A549 (cell line): ENCODE measurements at places on chromosomes 6 and 20. TPM values are rescaled to one million over a fixed set of nuclear protein-coding genes. Genes with fewer than 3 reads are reported as not detected.
A peak's percentile ranks its signal among the peaks of the same experiment; 100 is the strongest.

NMBR gene
- polyA plus RNA-seq, result not detected in 3 replicates

GGTLC1 gene
- polyA plus RNA-seq, result not detected in 3 replicates

DNA sequence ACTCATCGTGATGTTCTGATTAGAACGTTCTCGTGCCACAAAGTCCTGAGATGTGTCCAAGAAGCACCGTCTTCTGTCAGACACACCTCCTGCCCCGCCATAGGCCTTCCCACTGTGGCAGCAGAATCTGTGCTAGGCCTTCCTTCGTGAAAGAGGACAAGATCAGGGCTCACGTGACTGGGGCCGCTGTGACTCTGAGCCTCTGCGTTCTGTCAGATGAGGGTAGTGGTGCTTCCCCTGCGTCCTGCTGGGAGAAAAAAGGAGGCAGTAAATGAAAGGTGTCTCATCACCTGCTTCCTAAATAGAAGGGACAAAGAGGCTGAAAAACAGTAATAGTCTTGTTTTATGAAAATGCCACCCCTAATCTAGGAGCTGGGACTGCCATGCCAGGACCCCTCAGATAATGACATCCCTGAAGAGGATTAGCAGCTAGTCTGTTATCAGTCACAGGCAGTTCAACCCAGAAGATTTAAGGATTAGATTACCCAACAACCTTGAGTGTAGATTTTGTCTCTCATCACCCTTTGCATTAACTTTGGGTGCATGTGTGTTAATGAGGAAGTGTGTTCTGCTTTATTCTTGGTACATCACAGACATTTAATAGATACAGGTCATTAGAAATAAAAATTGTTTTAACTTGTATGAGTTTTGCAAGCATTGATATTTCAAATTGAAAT is 4.1 kb downstream of the DNAJC5 start:
- no peak for DNase-seq

GRCh38 chr20:62232194-62232593 is 6.1 kb upstream of the OSBPL2 start:
- no peak for DNase-seq

- DNase-seq, result no peak
Measured at GRCh38 chr6:116287689-116288282, 8.1 kb upstream of the TSPYL1 start.

- peak; percentile 65 for DNase-seq
Measured at GRCh38 chr6:138115877-138116660, 8.8 kb upstream of the PERP start.

DNA sequence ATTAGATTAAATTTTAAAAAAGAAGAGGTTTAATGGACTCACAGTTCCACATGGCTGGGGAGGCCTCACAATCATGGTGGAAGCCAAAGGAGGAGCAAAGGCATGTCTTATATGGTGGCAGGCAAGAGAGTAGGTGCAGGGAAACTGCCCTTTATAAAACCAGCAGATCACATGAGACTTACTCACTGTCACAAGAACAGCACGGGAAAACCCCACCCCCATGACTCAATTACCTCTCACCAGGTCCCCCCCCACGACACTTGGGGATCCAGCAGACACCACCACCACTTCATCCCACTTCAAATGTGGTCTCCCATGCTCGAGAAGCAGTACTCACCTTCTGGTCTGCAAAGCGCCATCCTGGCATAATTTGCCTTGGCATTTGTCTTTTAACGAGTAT is 24.6 kb downstream of the MTFR2 start:
- DNase-seq, result peak; percentile 55

DNA sequence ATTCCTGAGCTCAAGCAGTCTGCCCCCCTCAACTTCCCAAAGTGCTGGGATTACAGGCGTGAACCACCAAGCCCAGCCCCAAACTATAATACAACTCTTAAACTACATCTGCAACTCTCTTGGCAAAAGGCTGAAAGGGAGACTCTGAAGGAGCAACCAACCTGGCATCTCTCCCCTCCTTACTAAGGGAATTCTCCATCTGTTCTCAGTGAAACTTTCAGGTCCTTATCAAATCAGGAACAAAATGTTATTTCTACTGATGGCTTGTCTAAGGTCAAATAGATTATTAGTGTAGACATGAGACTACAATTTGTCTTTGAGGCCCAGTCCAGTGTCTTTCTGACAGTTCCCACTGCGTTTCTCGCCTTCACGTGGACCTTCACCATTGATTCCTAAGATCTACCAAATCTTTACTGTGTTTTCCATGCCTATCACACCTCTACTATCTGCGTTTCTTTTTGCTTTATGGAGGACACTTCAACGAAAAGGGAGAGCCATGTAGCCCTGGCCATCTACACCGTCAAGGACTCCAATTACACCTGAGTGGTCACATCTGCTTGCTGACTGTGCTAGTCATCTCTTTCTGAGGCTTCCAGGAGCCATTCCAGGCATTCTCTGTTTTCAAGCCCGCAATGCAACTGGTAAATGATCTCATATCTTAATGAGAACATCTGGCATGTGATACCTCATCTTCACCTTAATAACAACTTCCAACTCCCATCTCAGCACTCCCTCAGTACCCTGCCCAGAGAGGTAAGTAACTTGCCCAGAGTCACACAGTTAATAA is 405.7 kb upstream of the CITED2 start:
- no peak for DNase-seq
